ENCODE measurements at places on chromosomes 5 and 9.
A peak's percentile ranks its signal among the peaks of the same experiment; 100 is the strongest.

DNA sequence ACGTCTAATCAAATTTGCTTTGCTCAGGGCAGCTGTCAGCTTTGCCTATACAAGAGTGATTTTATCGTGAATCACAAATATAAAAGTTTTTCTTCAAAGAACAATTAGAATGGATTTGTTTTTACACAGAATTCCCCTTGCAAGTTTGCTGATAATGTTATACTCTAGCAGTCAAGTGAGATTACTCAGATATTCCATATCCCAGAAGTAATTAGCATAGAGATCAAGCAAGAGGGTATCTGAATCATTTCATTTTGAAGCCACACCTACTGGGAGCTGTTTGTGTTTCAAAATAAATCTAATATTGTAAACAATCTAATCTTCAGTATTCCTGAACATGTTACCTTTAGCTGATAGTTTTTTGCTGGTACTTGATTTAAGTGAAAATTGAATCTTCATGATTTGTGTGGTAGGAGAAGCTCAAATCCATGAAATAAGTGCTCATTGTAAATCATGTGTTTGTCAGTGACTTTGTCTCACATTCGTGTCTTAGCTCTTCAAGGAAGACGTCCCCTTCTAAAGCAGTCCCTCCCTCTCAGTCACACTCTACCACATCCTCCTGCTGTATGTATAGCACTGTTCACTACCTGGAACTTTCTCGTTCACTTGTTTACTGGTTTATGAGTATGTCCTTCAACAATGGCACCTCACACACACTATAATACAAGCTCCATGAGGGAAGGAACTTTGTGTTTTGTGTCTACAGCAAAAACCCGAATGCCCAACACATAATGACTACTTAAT lies 3.3 kb upstream of the TTC39B start:
- no peak for DNase-seq

GRCh38 chr5:72752909-72753308 lies 63.6 kb upstream of the TNPO1 start:
- no peak for DNase-seq

- DNase-seq, result no peak
Observed at GRCh38 chr9:121483049-121483448, 16.6 kb downstream of the GGTA1 start.

DNA sequence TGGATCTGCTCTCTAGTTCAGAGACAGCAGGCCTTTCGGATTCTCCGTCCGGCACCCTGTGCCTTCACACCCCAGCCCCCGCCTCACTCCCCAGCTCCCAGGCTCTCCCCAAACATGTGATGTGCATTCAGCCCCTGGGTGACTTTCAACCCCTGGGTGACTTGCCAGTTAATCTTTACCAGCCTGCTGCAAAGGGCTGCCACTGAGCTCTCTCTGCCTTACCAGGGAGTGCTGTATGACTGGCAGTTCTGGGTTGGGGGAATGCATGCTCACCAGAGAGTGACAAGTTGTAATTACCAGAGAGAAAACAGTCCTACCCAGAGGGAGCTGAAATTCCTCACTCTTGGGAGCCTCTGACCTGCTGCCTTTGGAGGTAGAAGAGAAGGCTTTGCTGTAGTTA lies 4.9 kb upstream of the ADRA1B start:
- DNase-seq, result no peak

DNA sequence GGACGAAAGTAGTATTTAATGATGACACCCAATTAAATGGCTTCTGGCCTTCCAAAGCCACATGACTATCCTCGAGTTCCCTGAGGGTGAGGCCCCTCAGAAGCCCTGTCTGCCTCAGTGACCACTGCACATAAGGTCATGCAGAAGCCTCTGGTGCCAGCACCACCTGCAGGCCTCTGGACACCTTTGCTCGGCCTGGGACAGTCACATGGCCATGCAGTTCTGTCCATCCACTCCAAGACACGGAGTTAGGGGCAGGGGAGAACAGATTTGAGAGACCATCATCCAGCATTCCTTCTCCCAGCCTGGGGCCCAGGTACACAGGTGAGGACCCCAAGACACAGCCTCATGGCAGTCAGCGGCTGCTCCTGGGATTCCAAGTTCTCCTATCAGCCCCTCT lies 145.0 kb downstream of the ROR2 start:
- DNase-seq, result no peak

DNA sequence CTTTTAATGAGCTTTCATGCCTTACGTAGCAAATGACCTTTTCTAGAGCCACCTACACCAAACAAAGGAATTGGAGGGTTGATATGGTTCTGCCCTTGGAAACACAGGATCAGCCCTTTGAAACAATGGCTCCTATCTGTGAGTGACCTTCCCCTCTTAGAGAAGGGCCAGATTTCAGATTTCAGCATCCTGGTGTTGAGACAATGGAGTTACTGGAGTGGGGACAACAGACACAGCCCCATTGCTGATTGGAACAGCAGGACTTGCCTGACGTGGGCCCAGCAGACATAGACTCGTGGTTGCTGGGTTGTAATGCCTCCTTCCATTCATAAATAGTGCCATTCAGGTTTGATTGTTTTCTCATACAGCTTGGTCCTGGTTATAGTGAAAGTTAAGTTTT lies 96.0 kb downstream of the GALNT10 start:
- DNase-seq, result no peak

DNA sequence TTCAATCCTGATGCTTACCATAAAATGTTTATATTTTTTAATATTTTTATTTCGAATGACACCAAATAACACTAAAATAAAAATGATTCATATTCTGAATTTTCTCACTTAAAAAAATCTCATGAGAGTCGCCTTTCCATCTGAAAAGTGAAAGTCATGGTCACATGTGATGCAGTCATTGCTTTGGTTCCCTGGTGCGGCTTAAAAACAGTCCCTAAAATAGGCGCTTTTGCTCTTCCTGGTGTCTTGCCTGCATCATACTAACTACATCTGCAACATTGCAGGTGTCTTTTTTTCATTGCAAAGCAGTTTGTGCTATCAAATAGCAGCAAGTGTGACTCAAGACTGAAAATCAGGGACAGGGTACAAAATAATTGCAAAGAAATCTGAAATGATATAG lies 185.2 kb upstream of the NREP start:
- DNase-seq, result no peak

DNA sequence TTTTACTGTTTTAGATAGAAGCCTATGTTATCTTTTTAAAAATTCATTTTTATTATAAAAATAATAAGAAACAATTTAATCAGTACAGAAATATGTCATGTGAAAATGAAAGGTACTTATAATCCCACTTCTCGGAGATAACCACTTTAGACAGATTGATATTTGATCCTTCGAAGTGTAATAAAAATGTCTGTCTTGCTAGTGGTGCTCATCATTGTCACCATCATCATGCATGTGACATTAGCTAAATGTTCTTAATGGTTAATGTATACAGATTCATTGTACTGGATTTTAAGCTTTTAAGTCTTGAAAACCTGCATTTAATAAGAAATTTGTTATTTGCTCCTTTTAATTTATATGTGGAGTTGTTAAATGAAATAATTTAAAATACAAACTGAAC lies 30.1 kb upstream of the FAM120AOS start:
- DNase-seq, result no peak

GRCh38 chr9:93452710-93453046 lies 703 bp downstream of the FAM120AOS start:
- peak; percentile 23 for DNase-seq

DNA sequence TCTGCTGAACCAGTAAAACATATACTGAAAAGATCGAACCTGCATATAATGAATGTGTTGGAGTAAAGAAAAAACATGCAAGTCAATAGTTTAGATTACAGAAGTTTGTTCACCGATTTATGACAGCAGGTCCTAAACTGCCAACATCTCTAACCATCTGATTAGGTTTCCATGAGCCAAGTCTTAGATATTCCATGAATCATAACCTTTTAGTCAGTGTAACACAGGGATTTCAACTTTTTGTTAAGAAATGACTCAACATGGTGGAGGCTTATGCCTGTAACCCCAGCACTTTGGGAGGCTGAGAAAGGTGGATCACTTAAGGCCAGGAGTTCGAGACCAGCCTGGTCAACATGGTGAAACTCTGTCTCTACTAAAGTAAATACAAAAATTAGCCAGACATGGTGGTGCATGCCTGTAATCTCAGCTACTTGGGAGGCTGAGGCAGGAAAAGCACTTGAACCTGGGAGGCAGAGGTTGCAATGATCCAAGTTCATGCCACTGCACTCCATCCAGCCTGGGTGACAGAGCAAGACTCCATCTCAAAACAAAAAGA lies 38.7 kb downstream of the APC start:
- DNase-seq, result no peak

DNA sequence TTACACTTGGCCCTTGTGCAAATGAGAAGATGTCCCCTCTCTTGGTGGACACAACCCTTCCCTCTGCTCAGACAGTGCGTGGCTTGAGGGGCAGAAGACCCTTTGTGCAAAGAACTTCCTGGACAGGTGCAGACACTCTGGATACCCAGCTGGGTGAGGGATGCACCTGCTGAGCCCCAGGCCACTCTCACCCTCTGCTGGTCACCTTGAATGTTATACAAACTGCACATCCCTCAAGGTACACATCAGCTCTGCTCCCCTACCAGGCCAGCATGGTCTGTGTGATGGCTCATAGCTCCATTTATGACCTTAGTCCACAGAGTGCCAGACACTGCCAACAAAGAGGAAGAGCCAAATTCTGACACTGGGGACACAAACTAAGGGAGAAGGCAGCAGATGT lies 3.1 kb upstream of the DIRAS2 start:
- DNase-seq, result no peak

GRCh38 chr5:138603249-138603920 lies 28.2 kb upstream of the HSPA9 start:
- peak; percentile 14 for DNase-seq

- no peak for DNase-seq
Observed at GRCh38 chr5:171201310-171201709, 107.7 kb upstream of the TLX3 start.

DNA sequence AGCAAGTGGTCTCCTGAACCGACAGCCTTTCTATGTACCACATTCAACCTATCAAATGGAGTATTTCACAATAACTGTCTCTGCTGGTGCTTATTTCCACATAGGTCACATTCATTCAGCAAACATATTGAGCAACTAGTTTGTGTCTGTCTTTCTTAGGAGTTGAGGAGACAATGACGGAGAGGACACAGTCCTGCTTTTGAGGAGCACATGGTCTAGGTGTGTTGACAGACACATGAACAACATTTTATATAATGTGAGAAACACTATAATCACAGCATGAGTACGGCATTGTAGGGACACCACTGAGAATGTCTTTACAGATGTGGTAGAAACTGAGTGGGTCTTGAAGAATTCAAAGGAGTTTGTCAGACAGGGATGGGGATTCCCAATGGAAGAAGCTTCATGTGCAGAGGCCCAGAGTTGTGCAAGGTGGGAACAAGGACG lies 28.5 kb downstream of the NFIL3 start:
- no peak for DNase-seq

- no peak for DNase-seq
Observed at GRCh38 chr9:15430920-15431844, 8.5 kb downstream of the SNAPC3 start.

DNA sequence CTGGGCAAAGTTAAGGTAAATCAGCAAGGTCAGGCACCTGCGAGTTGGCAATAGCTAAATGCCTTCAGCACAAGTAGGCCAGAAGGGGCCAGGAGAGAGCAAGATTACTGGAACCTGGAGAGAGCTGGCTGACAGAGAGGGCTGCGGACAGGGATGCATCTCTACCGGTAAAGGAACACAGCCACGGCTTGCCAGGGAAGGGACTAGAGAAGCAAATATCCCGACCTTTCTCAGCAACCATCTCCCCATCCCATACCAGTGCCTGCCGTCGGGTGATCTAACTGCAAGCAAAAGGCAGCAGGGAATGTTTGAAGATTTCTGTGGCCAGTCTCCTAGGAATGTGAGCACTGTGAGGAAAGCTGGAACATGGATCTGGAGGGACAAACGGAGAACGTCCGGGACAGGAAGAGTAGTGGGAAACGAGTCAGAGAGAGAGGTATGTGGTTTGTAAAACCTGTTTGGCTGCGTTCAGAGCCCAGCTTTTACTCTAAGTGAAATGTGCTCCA lies 15.9 kb upstream of the ABLIM3 start:
- no peak for DNase-seq

- no peak for DNase-seq
Observed at GRCh38 chr5:74623006-74623611, 17.4 kb downstream of the ENC1 start.

GRCh38 chr5:62578540-62578939 lies at the start of gene LRRC70:
LRRC70 (plus strand) TSS chr5:62578819; CDS start chr5:62579439, 620 bp downstream.
- DNase-seq, result no peak

DNA sequence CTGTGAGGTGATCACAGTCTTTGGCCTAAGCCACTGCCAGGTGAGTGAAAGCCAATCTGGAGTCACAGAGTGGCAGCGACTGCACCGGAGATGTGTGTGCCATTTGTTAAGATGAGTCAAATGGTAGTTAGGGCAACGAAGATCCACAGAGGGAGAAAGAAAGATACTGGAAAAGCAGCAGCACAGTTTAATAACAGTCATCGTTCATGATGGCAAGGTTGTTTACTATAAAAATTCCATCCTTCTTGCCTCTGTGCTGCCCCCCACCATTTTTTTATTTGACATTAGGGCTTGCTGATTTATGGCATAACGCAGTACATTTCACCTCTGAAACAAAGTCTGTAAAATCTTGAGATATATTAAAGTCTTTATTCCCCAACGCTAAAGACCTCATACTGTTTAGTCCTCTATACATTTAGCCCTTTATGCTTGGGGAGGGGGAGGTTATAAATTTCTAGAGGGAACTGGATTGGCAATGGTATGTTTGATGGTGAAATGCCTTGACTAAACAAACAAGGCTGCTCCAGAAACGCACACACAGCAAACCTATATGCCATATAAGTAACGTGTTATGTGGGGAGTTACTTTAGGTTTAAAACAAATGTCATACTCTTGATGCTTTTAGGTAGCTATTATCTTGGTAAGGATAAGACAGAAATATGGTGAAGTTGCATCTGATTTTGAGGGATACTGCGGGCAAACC lies 55.8 kb upstream of the ABL1 start:
- DNase-seq, result no peak

DNA sequence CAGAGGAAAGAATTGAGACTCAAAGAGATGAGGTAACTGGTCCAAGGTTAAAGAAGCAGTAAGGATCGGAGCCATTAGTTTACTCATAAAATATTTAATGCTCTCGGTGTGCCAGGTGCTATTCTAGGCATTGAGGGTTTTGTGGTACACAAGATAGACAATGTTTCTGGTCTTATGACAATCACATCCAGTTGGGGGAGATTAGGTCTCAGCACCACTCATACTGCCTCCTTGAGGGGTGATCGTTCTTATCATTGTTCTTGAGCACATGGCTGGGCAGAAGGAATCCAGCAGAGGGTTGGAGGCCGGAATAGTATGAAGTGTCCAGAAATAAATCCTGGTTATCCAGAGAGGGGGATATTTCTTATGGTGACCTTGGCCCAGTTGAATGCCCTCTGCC lies 40.7 kb upstream of the LCP2 start:
- DNase-seq, result no peak

DNA sequence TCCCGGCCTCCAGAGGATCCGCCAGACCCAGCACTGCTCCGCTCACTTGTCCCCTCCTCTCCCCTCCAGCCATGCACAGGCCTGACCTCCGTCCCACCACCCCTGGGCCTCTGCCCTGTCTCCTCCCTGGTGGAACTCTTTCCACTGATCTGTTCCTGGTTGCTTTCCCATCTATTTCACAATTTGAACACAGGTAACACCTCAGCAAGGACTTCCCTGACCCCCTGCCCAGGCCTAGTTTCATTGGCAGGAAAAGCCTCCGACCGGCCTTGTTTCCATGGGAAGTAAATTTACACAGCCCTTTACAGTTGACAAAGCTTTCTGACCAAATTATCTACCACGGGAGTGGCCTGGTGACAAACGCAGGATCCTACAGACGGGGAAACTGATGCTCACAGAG lies 14.8 kb downstream of the QSOX2 start:
- DNase-seq, result no peak

All from activated T-cell treated with anti-CD3 and anti-CD28 coated beads, Interleukin-2, amount 50 U/mL, for 72 hours (primary cell).